Fibroblast of skin of back (primary cell): ENCODE measurements at places on chromosomes 4 and X.

DNA sequence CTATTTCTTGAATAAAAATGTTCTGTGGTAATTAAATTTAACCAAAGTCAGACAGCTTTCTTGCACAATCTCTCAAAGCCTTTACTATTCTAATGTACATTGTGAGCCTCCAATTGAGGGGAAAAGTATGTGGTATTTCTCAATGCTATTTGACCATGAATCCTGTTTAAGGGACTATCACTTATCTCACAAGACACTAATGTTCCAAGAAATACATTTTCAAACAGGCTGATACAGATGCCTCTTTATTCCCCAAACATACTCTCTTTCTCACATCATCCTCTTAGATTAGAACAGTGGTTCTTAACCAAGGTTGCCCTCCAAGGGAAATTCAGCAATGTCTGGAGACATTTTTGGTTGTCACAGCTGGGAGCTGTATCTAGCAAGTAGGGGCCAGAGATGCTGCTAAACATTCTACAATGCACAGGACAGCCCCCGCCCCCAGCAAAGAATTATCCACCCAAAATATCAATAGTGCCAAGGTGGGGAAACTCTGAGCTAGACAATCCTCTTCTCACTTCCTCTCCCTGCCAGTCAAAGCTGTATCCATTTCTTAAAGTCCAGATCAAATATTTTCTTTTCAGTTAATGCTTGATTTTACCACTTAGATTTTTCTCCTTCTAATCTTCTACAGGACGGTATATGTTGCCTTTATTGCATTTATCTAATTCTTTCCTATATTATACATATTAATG lies 129.2 kb upstream of the TRIM2 start:
- DNase-seq, result no peak

GRCh38 chrX:101025126-101025525 lies 26.8 kb downstream of the TRMT2B start:
- peak; percentile 39 for DNase-seq

GRCh38 chr4:178414881-178415446 lies 972.7 kb upstream of the AGA start:
- DNase-seq, result no peak

GRCh38 chr4:11628093-11628725 lies 199.5 kb upstream of the HS3ST1 start:
- DNase-seq, result peak; percentile 40

DNA sequence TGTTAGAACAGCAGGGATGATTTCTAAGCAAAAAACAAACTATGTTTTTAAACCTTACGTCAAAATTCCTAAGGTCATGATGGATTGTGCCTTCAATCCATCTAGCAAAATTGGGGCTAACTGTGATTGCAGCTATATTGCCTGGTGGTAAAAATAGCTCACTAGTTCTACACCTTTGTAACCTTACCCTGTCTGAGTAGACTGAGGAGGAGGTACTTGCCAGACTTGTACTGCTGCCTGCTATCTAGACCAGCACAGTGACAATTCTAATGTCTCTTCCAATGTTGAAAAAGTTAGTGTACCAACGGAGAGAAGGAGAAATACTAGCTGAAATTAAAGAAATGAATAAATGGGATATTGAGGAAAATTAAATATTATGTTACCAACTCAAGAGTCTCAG lies 30.3 kb downstream of the ATP11C start:
- no peak for DNase-seq

DNA sequence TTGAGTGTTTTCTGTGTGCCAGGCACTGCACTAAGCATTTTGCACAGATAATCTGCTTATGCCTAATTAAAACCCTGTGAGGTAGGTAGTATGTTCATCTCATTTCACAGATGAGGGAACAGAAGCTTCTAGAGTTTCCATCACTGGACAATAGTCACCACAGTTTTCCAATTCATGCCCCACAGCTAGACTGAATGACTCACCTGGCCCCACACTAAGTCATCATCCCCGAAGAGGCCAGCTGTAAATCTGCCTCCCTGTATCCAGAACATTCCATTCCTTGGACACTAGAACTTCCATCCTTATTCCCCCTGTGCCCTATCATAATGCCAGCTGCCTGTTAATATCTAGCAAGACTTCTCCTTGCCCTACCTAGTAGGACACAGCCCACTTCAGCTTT lies 40.9 kb upstream of the NYX start:
- peak; percentile 21 for DNase-seq

- no peak for DNase-seq
Observed at GRCh38 chr4:53088152-53088551, 226.0 kb downstream of the RASL11B start.
